ENCODE measurements at places on chromosomes 4 and X. TPM values are rescaled to one million over a fixed set of nuclear protein-coding genes. Genes with fewer than 3 reads are reported as not detected.

The MAGEA11 gene
- total RNA-seq, result not detected

The TMPRSS11F gene
- total RNA-seq, result not detected

The FRMPD4 gene
- total RNA-seq, result not detected

The DCAF12L2 gene
- not detected for total RNA-seq

The DNAAF6 gene
- not detected for total RNA-seq

The CACNA1F gene
- total RNA-seq, result 4.1 TPM

The SHROOM4 gene
- not detected for total RNA-seq

The PHOX2B gene
- total RNA-seq, result not detected

The PTTG2 gene
- not detected for total RNA-seq

The SULT1B1 gene
- 3.3 TPM for total RNA-seq

The SFRP2 gene
- total RNA-seq, result not detected

The UGT2A1 gene
- total RNA-seq, result not detected

The NPNT gene
- total RNA-seq, result 0.51 TPM

All from activated T-cell treated with anti-CD3 and anti-CD28 coated beads, Interleukin-2, amount 50 U/mL, for 72 hours (primary cell).